ENCODE measurements at places on chromosomes 3 and 15.

GRCh38 chr3:172329070-172329469 lies 119.2 kb downstream of the GHSR start:
- no peak for DNase-seq

GRCh38 chr3:38497031-38497430 lies 891 bp downstream of the EXOG start:
- no peak for DNase-seq

GRCh38 chr3:57244946-57245345 lies 17.4 kb downstream of the APPL1 start:
- no peak for DNase-seq

GRCh38 chr3:50675179-50676030 lies 678 bp downstream of the DOCK3 start:
- DNase-seq: no peak

DNA sequence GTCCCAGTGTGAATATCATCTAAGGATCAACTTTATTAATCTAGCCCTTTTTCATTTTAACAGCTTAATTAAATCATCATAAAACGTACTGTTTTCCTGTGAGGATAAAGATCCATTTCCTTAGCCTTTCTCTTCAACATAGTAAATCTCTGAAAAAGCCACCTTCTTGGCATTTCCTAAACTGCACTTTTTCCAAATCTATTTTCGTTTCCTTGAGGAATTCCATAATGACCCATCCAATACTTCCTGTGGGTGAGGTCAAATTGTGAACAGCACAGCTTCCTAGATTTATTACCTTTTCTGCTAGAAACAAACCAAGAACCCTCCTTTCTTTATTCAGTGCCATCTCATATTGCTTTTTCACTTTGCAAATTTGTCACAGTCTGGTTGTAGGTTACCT lies 129.4 kb upstream of the CNTN4 start:
- no peak for DNase-seq

DNA sequence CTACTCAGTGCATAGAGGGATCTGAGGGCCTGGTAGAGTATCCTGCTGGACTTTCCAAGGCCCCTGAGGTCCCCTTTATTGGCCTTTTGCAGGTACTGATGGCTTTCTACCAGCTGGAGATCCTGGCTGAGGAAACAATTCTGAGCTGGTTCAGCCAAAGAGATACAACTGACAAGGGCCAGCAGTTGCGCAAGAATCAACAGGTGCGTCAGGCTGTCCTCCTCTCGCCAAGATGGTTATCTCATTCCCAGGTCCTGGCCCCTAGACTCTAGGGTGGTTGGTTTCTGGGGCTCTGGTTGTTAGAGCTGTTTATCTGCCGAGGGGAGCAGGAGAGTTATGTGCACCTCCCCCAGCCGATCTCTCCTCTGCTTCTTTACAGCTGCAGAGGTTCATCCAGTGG lies 9.3 kb downstream of the EIF2B5 start:
- no peak for DNase-seq

GRCh38 chr3:189632242-189632641 lies 1.1 kb downstream of the TP63 start:
- no peak for DNase-seq

DNA sequence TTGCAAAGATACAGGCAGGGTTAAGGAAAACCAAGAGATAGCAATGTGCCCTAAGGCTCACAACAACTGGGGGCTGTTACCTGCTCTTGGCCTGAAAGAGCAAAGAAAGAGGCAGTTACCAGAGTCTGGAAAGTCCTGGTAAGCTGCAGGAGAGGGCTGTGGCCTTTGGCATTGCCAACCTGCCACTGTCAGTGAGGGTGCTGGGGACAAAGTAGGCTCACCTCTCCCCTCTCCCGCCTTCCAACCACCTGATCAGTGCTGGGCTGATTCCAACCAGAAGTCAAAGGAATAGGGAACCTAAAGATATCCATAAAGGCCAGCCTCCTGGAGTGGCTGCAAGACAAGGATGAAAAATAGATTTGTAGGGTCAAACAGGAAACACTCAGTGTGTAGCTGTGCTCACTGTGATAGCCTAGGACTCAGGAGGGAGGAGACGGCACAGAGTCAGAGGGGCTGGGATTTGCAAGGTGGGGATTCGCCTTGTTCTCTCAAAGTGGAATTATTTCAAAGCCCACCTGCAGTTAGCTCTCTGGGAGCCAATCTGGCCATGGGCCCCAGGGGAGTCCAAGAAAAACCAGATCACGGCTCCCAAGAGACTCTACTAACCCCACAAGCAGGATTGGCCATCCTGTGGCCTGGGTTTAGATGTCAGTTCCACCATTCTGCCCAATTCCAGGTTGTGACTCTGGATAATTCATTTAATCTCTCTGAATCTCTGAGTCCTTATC lies 204.0 kb upstream of the BCL6 start:
- DNase-seq: no peak

GRCh38 chr3:138833899-138834595 lies 681 bp downstream of the PIK3CB start:
- DNase-seq: no peak

GRCh38 chr3:10285272-10286132 lies 7.2 kb downstream of the GHRL start:
- DNase-seq: no peak

- DNase-seq: no peak
Measured at GRCh38 chr15:73881579-73882320, 8.4 kb downstream of the TBC1D21 start.

DNA sequence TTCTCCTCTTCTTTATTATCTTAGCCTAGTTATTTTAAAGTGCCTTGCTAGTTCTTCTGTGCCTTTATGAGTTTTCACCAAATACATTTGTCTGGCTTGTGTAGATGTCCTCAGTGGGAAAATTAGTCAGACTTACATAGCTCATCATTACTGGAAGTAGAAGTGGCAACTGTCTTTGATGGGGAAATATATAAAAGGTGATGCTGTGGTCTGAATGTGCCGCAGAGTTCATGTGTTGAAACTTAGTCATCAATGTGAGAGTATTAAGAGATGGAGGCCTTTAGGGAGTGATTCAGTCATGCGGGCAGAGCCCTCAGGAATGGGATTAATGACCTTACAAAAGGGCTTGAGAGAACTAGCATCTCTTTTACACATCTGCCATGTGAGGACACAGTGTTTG lies 6.4 kb upstream of the ERICH6 start:
- DNase-seq: no peak

- no peak for DNase-seq
Measured at GRCh38 chr3:32831062-32831461, 13.3 kb downstream of the TRIM71 start.

Measured in keratinocyte (primary cell).